Pulmonary artery endothelial cell (primary cell): ENCODE measurements at places on chromosomes 2 and 18. TPM values are rescaled to one million over a fixed set of nuclear protein-coding genes. Genes with fewer than 3 reads are reported as not detected.

Gene KCNE4
- not detected in 2 replicates for total RNA-seq

Gene ADNP2
- 17.3 and 17.7 TPM in 2 replicates for total RNA-seq

DNA sequence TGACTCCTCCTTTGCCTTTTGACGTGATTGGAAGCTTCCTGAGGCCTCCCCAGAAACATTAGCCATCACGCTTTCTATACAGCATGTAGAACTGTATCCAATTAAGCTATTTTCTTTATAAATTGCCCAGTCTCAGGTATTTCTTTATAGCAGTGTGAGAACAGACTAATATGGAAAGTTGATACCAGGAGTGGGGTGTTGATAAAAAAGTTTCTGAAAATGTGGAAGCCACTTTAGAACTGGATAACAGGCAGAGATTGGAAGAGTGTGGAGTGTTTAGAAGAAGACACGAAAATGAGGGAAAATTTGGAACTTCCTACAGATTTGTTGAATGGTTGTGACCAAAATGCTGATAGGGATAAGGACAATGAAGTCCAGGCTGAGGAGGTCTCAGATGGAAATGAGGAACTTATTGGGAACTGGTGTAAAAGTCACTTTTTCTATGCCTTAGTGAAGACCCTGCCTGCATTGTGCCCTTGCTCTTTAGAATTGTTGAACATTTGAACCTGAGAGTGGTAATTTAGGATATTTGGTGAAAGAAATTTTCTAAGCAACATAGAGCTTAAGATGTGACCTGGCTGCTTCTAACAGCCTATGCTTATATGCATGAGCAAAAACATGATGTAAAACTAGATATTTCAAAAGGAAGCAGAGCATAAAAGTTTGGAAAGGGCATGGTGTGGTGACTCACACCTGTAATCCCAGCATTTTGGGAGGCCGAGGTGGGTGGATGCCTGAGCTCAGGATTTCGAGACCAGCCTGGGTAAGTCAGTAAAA is 969.7 kb downstream of the DSC3 start:
- DNase-seq = no peak

Gene SALL3
- total RNA-seq = 0.20 and 1.1 TPM in 2 replicates
